ENCODE measurements at places on chromosomes 16 and 17.

DNA sequence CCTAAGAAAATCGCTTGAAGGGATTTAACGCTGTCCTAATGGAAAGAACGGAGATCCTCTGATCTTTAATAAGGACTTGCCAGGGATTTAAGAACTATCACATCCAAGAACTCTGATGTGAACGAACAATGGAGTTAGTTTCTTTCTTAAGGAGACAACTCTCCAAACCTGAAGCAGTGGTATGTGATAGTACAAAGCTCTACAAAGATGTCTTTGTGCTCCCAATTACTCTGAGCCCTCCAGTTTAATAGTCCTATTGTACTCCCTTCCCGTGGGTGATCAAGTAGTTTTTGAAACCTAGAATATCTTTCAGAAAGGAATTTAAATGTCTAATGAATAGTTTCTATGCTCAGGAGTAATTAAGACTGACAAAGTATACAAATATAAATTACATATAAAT is 123.8 kb downstream of the FTO start:
- DNase-seq, result no peak

DNA sequence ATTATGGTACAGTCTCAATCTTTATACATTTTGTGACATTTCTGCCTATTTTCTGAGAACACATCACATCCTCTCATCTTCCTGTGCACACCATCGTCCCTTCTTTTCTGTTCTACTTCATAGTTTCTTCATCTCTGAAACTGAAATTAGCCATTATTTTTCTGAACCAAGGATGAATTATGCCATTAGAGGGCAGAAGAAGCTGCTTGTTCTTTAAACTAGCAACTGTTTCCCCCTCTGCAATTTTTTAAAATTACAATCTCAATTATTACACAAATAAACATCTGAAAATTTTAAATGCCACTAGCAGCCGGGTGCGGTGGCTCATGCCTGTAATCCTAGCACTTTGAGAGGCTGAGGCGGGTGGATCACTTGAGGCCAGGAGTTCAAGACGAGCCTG is 41.3 kb downstream of the RBBP6 start:
- no peak for DNase-seq

DNA sequence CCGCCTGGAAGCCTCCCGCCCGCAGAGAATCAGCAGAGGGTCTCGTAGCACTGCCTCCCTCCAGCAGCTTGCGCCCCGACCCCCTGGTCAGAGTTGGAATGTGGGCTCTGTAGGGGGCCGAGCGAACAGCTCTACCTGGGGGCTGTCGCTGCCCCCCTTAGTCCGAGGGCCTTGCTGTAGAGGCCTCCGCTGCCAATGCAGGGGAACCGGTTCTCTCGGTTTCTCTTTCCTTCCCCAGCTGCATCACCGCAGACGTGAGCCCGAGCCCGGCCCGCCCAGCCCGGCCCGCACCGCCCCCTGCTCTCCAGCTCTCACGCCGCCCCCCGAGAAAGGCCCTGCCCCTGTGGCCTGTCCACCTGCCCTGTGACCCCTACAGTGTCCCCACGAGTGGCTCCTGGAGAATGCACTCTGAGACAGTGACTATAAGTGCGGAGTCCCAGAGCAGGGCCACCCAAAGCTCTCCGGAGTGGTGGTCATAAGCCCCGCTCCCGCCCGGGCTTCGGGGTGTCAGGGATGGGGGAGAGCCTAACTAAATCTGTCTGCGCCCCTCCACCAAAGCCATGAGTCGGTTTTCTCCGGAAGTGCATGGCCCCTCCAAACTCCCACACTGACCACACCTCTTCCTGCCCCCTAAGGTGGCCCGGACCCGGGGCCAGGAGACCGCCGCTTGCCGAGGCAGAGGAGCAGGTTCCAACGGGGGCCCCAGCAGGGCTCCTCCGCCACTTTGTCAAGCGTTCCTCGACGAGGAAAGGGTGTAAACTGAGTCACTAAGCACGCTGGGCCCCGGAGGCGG is 1.7 kb downstream of the ARHGAP27 start:
- DNase-seq, result peak; percentile 66

GRCh38 chr16:65068151-65068740 is 53.6 kb downstream of the CDH11 start:
- DNase-seq, result no peak

DNA sequence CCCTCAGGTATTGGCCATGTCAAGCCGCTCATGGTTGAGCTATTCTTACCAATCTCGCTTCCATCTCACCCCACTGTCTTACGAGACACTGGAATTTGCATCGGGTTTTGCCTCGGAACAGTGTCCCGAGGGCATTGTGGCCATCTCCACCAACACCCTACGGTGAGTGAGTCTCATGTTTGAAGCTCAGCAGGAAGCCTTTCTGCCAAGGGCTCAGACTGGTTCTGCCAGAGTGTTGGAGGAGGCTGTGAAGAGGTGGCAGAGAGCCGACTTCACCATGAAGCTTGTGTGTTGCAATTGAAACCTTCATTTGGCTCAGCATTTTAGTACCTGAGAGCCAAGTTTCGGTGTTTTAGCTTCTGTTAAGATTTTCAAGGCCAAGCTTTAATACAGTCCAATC is 38.0 kb downstream of the SF3B3 start:
- no peak for DNase-seq

DNA sequence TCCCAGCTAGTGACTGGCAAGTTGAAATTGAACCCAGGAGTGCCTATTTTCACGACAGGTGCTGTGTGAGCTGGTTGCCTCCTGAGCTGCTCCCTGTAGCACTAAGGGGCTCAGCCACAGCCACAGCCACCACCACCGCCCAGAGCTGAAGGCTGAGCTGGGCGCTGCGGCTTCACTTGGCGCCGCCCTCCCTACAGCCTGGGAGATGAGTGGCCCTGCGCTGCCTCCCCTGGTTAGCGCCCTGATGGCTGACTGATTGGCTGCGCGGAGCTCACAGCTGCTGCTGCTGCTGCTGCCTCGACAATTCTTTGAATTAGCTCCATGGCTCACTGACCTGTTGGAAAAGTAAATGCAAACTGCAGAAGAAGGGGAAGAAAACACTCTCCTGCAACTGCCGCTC is 91.8 kb upstream of the TMEM132E start:
- no peak for DNase-seq

GRCh38 chr16:49463529-49463928 is 89.9 kb downstream of the C16orf78 start:
- peak; percentile 82 for DNase-seq

DNA sequence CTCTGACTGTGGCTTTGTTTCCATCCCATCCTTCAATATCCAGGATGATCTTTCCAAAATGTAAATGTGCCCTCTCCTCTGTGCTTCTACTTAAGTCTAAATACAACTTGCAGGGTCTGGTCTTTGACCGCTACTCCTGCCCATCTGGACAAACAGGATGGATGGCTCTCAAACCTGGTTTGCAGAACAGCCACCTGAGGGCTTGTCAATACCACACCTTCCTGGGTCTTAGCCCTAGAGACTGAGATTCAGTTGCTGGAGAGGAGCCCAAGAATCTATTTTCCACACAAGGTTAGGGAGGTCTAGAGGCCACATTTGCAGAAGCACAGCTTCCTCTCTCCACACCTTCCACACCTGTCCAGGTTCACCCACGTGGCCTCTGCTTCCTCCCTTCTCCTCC is 1.9 kb upstream of the GRB7 start:
- DNase-seq, result no peak

GRCh38 chr16:10510279-10510678 is 70.1 kb downstream of the EMP2 start:
- DNase-seq, result no peak

GRCh38 chr16:11836650-11837244 is 14.6 kb downstream of the RSL1D1 start:
- DNase-seq, result no peak

GRCh38 chr16:19245326-19245925 is 40.1 kb upstream of the CLEC19A start:
- DNase-seq, result no peak

DNA sequence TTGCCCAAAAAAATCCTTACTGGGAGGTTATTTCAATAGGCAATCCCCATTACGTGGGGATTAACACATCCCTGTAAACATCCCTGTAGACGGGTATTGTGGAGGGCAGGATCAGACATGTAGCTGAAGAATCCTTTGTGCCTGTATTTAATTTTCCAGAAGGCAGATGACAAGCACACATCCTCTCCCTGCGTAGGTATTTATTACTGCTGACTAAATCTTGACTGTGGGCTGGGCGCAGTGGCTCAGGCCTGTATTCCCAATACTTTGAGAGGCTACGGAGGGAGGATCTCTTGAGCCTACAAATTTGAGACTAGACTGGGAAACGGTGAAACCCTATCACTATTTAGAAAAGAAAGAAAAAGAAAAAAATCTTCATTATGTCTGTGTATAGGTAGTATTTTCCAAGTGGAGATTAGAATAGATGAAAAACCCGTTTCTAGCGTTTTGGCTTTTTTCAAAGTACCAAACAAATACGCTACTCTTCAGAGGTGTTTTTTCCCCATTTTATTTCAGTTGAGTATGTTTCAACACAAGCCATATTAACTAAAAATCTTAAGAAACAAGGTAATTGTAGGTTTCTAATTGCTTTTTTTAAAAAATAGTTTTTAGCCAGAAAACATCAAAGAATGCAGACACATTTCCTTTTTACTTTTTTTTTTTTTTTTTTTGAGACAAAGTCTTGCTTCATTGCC is 1.5 kb upstream of the MARF1 start:
- no peak for DNase-seq

DNA sequence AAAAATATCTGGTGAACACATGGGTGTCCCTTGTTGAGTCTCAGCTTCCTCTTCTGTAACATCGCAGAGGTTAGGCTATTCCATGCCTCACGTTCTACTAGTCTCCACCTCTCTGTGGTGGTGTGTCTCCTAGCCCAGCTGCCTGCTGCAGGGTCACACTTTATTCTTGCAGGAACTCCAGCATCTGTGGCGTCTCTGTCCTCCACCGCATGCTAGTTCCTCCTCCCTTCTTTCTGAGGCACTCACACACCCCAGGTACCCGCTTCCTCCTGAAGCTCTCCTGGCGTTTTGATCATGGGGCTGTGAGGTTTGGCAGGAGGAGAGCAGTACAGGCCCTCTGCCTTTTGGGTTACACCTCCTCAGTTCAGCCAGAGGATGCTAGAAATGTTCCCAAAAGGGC is 9.9 kb upstream of the TEX2 start:
- peak; percentile 49 for DNase-seq

GRCh38 chr16:89576153-89577054 is 846 bp downstream of the CPNE7 start:
- no peak for DNase-seq

- peak; percentile 53 for DNase-seq
Measured at GRCh38 chr16:89026121-89026612, 49.2 kb upstream of the CBFA2T3 start.

DNA sequence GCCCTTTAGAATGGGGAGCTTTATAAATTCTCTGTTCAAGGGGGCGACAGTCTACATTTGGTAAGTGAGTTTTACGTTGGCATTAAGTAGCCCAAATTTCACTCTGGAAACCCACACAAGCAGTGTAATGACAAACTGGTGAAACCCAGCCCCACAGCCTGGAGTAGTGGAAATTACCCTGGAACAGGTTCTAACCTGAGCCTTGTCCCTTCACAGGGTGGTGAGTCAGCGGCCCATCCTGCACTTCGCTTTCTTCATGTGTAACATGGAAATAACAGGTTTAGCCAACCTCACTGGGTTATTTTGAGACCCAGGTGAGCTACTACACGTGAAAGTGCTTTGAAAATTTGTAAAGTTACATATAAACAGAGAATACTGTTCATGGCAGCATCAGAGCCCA is 3.5 kb upstream of the TLCD3A start:
- DNase-seq, result no peak

GRCh38 chr16:84735849-84736586 is 36.2 kb downstream of the USP10 start:
- no peak for DNase-seq

DNA sequence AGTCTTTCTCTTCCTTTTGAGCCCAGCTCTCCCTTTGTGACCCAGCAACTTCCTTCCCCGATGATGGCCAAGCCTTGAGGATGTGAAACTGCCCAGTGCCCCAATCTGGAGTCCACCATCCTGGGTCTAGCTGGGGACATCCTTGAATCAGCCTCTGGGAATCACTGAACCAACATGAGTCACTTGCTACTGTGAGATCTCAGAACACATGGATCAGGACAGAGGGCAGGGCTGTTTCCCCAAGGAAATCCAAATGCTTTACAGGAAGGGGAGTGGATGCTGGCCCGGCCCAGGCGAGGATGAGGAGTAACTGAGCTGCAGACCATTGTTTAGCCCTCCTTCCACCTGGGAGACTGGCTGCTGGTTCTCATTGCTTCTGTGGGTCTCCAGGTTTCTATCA is 547.6 kb downstream of the WWOX start:
- no peak for DNase-seq

GRCh38 chr17:42766124-42766523 is 5.1 kb downstream of the RAMP2 start:
- no peak for DNase-seq

- peak; percentile 82 for DNase-seq
Measured at GRCh38 chr17:78133971-78134898, 3.7 kb downstream of the TMC8 start.

DNA sequence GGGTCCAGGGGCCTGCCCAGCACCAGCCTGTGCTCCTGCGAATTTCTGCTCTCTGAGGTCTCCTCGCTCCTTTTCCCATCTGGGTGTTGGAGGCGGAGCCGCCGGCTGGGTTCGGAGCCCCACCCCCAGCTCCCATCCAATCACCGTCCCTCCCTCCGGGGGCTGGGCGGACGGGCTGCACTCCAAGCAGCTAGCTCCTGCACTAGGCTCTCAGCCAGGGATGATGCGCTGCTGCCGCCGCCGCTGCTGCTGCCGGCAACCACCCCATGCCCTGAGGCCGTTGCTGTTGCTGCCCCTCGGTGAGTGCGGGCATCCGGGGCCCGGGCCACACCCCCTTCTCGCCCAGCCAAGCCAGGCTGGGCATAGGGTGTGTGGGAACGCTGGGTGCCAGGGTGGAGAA is at the start of gene NRN1L:
Gene NRN1L (plus strand): TSS at position 202 of the 400 bp plus-strand sequence. CDS start 19 bp downstream, at position 221.
- no peak for DNase-seq

DNA sequence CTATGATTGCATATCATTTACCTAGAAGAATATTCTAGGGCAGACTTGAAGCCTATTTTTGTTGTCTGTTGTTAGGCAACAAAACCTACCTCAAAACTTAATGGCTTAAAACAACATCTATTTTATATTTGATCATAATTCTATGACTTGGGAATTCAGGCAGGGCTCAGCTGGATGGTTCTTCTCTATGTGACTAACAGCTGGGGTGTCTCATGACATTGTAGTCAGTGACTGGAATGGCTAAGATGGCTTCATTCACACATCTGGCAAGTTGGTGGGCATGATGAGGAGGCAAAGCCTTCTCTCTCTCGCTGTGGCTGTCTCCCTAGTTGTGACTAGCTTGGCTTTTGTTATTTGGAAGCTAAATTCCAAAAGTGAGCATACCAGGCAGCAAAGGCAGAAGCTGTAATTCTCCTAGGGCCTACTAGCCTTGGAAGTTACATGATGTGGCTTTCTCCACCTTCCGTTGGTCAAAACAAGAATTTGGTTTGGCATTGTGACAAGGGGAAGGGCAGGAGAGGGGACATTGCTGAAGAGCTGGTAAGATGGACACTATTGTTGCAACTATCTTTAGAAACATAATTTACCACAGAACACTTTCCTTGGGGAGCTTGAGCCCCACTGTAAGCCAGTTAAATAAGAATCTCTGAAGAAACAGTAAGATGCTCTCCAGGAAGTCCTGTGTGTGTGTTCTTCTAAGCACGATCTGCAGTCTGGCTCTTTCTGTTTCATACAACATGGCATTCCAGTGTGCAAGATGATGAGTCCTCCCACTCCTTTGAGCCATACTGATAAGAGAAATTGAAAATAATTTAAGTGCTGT is 39.4 kb downstream of the ZNRF1 start:
- DNase-seq, result no peak
